Activated CD4-positive, alpha-beta T cell treated with anti-CD3 and anti-CD28 coated beads for 36 hours (primary cell): ENCODE measurements at places on chromosomes 2 and 18. TPM values are rescaled to one million over a fixed set of nuclear protein-coding genes. Genes with fewer than 3 reads are reported as not detected.

DNA sequence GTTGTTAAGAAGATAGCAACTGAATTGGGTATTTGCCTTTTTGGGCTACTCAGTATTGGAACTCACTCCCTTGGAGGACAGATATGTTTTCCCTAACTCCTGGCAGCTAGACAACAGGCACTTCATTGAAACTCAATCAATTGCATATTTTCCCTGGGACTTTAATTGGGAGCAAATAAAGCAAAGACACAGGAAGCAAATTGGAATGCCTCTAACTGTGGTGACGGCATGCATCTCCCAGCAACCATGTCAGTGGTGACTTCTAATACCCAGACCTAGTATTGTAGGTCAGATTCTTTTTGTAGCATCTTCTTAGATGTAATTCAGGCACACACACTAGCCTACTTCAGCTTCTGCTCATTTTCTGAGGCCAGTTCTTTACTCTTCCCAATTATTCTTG lies 164.2 kb upstream of the SETBP1 start:
- no peak for DNase-seq
- H3K4me1 ChIP-seq, result no peaks in the 10 kb centered on the region
- H3K27ac ChIP-seq, result no peak overlapping the region
- no peaks in the 10 kb centered on the region for H3K36me3 ChIP-seq
- no peaks in the 10 kb centered on the region for H3K27me3 ChIP-seq

DNA sequence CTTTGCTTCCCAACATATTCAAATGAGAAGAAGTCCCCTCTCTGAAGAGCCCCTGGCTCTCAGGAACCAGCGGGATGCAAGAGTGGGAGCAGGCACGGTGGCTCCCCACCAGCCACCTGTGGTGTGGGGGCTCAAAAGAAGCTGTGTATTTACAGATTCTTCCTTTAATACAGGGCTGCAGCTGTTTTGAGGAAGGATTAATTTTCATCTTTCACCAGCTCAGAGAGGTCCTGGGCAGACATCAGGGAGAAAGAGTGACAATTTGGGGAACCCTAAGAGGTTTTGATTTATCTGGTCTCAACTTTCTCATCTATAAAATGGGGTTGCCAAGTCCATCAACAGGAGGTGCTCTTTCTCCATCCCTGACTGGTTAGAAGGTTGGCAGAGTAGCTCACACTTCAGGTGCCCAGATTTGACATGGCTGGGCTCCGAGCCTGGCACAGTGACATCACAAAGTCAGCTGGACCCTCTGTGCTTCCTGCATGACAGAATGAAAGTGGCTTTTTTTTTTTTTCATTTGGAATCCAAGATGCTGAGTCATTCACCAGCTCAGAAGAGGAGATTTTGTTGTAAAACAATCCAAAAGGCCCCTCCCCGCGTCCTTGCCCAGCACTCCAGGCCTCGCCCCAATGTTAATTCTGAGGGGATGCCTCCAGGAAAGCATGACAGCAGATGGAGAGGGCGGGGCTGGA lies 15.5 kb upstream of the SIX2 start:
- H3K4me1 ChIP-seq, result no peaks in the 10 kb centered on the region
- H3K27ac ChIP-seq, result no peak overlapping the region
- H3K4me3 ChIP-seq, result no peak overlapping the region
- H3K27me3 ChIP-seq, result peaks cover 22% of the 10 kb centered on the region
- DNase-seq, result no peak

DNA sequence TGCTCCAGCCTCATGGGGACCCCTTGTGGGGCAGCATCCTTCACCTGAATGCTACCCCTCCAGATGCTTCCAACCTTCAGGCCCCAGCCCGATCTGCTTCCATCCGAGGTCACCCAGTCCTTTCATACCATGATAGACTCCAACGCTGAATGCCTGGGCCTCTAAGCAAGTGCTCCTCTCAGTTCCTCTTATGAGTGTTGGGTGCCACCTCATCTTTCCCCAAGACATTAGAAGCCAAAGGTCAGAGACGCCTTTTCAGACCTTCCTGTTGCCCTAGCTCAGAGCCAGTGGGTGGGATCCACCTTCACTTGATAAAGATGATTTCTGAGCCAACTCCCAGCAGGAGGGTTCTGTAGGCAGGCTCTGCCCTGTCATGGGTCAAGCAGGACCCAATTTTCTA lies 174.5 kb upstream of the MGAT5 start:
- H3K4me3 ChIP-seq, result no peak overlapping the region
- no peak overlapping the region for H3K27ac ChIP-seq
- DNase-seq, result no peak
- peaks cover 9% of the 10 kb centered on the region for H3K27me3 ChIP-seq
- H3K36me3 ChIP-seq, result no peaks in the 10 kb centered on the region

GRCh38 chr2:214232271-214232670 lies 178.6 kb upstream of the VWC2L start:
- no peaks in the 10 kb centered on the region for H3K36me3 ChIP-seq
- H3K4me3 ChIP-seq, result no peak overlapping the region
- H3K27ac ChIP-seq, result no peak overlapping the region
- H3K4me1 ChIP-seq, result no peaks in the 10 kb centered on the region
- H3K27me3 ChIP-seq, result no peaks in the 10 kb centered on the region

- H3K27ac ChIP-seq, result no peak overlapping the region
- no peaks in the 10 kb centered on the region for H3K36me3 ChIP-seq
- no peak for DNase-seq
- H3K4me3 ChIP-seq, result no peak overlapping the region
These were observed 89.4 kb upstream of the MAPRE2 start for GRCh38 chr18:34951625-34952379.

- no peaks in the 10 kb centered on the region for H3K27me3 ChIP-seq
- H3K4me3 ChIP-seq, result no peak overlapping the region
- peaks cover 10% of the 10 kb centered on the region for H3K36me3 ChIP-seq
- DNase-seq, result no peak
These were observed 260.6 kb downstream of the TWIST2 start for GRCh38 chr2:239108459-239108858.

DNA sequence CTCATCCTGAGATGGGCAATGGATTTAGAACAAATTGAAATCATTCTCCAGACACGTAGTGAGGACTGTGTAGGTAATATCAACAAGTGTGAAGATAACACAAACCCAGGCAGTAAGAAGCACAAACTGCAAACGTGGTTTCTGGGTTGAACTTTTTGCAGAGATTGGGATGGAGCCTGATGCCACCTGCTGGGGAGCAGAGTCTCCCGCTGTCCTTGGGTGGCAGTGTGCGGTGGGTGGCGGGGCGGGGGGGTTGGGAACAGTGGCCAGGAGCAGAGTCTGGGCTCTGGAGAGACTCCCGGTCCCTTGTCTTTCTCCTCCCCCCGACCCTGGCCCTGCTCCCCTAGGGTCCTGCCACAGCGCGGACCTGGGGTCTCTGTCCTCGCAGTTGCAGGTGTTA lies 19.5 kb downstream of the TRAF3IP1 start:
- H3K27me3 ChIP-seq, result no peaks in the 10 kb centered on the region
- no peak overlapping the region for H3K27ac ChIP-seq
- H3K4me3 ChIP-seq, result no peak overlapping the region
- H3K36me3 ChIP-seq, result peaks cover 1% of the 10 kb centered on the region
- H3K4me1 ChIP-seq, result peaks cover 2% of the 10 kb centered on the region

- H3K27ac ChIP-seq, result no peak overlapping the region
- no peaks in the 10 kb centered on the region for H3K36me3 ChIP-seq
- no peaks in the 10 kb centered on the region for H3K27me3 ChIP-seq
- no peaks in the 10 kb centered on the region for H3K4me1 ChIP-seq
- no peak overlapping the region for H3K4me3 ChIP-seq
These were observed 185.4 kb upstream of the DLGAP1 start for GRCh38 chr18:4640349-4641012.

CFC1 gene
- not detected for total RNA-seq

DNA sequence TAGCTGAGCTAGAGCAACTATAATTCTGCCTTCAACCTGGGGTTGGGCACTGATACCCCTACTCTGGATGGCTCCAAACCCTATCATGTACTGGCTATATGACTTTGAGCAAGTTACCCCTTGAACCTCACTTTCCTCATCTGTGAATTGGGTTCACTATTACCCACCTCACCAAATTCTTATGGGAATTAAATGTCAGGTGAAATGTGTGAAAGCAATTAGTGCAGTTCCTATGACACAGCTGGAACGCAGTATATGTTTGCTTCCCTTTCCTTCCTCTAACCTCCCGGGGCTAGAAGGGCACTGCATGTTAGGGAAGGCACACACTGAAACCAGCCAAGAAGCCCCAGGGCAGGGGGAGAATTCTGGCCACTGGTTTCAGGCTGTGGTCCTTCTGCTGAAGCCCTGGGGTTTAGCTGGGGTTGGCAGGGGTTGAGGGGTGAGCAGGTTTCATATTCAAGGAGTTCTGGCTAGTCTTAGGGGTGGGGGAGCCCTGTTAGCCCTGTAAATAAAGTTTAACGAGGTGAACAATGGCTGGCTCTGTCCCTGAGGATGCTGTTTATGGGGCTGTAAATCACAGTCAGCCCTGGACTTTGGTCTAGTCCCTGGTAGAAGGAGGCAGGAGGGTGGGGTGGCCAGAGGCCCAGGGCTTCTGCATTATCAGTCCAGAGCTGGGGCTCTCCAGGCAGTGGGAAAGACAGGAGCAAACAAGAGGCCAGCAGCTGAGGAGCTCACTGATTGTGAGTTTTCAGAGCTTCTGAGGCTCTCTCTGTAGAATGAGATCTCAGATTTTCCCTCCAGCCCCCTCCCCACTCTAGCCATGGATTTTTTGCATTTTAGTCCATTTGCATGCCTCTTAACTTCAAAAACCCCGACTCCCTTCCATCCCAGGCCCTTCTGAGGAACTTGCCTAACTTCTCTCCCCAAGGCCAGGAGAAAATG lies 8.0 kb downstream of the PKDCC start:
- no peak overlapping the region for H3K4me3 ChIP-seq
- H3K27ac ChIP-seq, result no peak overlapping the region
- DNase-seq, result no peak
- H3K36me3 ChIP-seq, result no peaks in the 10 kb centered on the region

DNA sequence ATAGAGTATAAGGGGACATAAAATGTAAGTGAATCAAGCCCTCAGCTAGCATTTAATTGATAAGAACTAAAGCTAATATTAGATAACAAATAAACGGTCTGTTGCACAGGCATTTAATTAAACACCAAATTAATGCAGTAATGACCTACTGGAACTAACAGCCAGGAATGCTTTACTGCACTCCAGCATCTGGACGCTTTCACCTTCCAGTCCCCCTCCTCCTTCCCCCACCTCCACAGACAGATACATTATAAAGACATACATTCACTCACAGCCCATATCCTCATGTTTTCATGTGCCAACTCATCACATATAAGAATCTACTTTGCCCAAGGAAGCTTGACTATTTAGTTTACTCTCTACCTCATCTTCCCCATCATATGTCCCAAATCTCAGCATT lies 337.4 kb upstream of the PIK3C3 start:
- no peak for DNase-seq
- H3K4me1 ChIP-seq, result no peaks in the 10 kb centered on the region
- no peaks in the 10 kb centered on the region for H3K36me3 ChIP-seq
- no peaks in the 10 kb centered on the region for H3K27me3 ChIP-seq

DNA sequence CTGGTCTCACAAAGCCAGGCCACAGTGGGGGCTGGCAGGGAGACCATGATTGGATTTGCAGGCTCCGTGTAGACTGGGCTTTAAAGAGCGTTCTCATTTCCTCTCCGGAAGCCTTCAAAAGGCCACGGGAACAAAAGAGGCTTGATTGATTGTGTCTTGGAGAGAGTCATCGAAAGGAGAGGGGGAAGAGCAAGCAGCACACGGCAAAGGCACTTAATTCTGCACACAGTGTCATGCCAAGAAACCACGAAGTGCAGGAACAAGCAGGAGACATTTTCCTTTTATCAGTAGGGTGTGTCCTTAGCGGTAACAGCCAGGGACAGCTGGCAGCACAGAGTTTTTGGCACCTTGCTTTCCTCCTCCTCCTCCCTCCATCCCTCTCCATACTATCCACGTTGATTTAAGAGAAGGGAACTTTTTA lies 47.7 kb downstream of the GLI2 start:
- no peaks in the 10 kb centered on the region for H3K36me3 ChIP-seq
- no peak for DNase-seq
- H3K4me1 ChIP-seq, result peaks cover 5% of the 10 kb centered on the region
- no peak overlapping the region for H3K27ac ChIP-seq
- no peaks in the 10 kb centered on the region for H3K27me3 ChIP-seq

DNA sequence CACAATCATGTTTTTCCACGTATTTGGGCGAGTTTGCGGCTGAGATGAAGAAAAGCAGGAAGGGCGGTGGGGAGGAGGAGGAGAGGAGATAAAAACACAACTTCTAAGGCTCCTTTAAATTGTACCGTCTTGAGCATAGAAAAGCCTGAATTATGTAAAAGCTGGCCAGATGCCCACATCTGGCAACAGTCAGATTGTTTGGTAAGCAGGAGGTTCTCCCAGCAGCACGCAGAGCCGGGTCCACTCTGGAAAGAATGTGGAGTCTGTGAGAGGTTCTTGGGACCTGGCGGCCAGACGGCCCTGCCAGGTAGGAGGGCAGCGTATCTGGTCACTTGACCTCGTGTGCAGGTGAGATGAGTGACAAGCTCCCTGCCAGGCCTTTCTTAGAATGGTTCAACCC lies 215.3 kb upstream of the APCDD1 start:
- H3K4me1 ChIP-seq, result no peaks in the 10 kb centered on the region
- no peak overlapping the region for H3K27ac ChIP-seq
- DNase-seq, result no peak
- no peak overlapping the region for H3K4me3 ChIP-seq

DNA sequence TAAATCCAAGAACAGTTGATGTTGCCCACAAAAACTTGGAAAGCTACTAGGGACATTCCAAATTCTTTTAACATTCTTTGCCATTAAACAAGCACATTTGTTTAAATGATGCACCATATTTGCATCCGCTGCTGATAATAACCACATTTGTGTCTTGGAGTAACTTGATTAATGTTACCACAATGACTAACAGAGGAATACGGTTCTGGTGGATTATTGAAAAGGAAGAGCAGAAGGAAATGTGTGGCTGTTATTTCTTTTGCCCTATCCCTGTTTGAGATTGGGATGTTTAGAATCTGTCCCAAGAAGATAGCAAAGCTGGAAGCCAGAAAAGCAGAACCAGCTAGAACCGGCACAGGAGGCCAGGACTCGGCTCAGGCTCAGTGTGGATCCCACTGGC lies 39.2 kb upstream of the RASGRP3 start:
- no peak overlapping the region for H3K27ac ChIP-seq
- no peak overlapping the region for H3K4me3 ChIP-seq
- H3K36me3 ChIP-seq, result no peaks in the 10 kb centered on the region
- H3K4me1 ChIP-seq, result no peaks in the 10 kb centered on the region
- no peak for DNase-seq

- H3K27me3 ChIP-seq, result peaks cover 11% of the 10 kb centered on the region
- H3K36me3 ChIP-seq, result no peaks in the 10 kb centered on the region
- no peaks in the 10 kb centered on the region for H3K4me1 ChIP-seq
These were observed 151.2 kb downstream of the PRPF40A start for GRCh38 chr2:152565884-152566727.

ASXL2 gene
- 46.4 TPM for total RNA-seq

DNA sequence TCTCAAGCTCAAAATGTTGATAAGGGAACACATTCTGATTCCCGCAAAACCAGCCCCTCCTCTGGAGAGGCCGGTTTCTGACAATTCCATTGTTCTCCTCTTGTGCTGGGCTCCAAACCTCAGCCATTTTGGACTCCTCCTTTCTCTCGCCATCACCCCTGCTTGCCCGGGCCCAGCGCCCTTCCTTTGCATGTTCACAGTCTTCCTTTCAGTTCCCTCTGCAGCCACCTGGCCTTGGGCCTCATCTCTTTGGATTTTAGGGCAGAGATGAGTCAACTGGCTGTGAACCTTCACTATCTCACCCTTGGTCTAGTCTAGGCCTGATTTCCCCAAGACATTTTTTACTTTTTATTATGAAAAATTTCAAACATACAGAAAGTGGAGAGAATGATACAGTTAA lies 155.9 kb upstream of the MAP3K20 start:
- H3K4me1 ChIP-seq, result no peaks in the 10 kb centered on the region
- DNase-seq, result no peak
- no peak overlapping the region for H3K27ac ChIP-seq
- H3K4me3 ChIP-seq, result no peak overlapping the region
